ENCODE measurements at places on chromosomes 16 and 17.

- DNase-seq: peak; percentile 61
Measured at GRCh38 chr17:77772461-77772897, 186.0 kb upstream of the TNRC6C start.

DNA sequence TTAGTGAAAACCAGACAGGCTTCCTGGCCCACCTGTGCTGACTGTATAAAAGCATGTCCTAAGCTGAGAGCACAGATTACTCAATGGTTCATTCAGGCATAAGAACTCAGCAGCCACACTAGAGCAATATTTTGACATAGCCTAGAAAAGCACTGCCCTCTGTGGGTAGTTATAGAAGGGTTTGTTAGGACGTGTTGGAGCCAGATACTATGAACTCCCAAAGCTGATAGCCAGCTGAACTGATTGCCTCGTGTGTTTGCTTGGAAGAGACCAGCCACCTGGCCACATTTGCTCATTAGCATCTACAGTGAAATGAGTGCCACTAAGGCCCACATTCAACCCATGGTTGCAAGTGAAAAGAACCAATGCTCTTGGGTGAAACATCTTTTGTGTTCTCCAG is 30.8 kb upstream of the ABCA5 start:
- no peak for DNase-seq

- no peak for DNase-seq
Measured at GRCh38 chr16:349211-349610, 3.3 kb downstream of the AXIN1 start.

DNA sequence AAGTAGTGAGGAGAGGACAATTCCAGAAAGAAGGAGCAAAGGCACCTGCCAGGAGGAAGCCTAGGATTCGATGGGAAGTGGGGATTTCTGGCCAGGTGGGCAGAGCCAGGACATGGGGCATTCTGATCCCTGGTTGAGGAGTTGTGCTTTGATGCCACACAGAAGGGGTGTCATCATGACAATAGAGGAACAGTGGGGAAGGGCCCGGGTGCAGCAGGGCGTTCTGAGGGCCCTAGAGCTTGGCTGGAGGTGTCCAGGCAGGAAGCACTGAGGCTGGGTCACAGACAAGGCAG is 4.3 kb downstream of the EVPLL start:
- no peak for DNase-seq

DNA sequence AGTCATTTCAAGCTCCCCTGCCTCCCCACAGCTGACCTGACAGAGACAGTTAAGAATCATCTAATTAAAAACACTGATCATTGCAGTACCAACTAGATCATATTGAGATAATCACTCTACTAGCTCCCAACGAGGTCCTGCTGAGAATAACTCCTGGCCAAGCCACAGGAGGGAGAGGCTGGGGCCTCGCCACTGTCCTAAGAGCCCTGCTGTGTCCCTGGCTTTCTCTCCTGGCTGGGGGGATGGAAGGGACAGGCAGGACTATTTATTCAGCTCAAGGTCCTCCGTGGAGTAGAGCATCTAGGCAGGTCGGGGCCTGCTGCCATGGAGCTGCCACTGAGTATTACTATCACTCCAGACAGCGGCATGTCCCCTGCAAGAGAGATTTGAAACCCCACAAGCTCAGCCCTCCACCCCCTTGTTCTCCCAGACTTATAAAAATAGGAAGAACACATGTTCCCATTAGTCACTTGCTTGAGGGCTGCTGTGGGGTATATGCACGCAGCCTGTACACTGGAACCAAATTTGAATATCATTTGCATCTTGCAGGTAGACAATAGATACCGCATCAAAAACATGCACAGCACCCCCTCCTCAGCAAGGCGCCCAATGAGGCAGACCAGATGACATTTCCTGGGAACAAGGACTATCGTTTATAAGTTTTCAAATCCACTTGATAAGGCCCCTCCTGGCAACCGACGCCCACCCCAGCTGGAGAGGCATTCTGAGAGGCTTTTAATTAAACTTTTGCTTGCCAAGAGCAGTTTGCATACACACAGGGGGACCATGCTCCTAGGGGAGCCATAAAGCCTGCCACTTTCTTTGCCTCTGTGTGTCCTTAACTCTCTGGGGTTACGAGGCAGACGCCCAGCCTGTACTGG is 385.2 kb upstream of the ZFHX3 start:
- DNase-seq: no peak

DNA sequence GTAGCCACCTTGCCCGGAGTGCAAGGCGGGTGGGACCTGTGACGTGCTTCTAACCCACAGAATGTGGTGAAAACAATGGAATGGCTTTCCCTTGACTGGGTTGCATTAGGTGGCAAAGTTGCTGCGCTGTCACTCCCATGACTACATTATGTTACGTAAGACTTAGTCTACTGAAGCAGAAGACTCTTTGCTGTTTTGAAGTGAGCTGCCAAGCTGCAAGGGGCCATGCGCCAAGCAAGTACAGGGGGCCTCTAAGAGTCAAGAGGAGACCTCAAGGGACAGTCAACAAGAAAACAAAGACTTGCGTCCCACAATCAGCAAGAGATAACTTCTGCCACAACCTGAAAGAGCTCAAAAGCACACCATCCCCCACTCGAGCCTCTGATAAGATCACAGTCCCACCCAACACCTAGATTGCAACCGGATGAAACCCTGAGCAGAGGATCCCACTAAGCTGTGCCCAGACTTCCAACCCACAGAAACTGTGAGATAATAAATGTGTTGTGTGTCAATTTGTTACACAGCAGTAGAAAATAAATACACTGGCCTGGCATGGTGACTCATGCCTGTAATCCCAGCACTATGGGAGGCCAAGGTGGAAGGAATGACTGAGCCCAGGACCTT is 16.5 kb downstream of the ANKRD11 start:
- DNase-seq: no peak

DNA sequence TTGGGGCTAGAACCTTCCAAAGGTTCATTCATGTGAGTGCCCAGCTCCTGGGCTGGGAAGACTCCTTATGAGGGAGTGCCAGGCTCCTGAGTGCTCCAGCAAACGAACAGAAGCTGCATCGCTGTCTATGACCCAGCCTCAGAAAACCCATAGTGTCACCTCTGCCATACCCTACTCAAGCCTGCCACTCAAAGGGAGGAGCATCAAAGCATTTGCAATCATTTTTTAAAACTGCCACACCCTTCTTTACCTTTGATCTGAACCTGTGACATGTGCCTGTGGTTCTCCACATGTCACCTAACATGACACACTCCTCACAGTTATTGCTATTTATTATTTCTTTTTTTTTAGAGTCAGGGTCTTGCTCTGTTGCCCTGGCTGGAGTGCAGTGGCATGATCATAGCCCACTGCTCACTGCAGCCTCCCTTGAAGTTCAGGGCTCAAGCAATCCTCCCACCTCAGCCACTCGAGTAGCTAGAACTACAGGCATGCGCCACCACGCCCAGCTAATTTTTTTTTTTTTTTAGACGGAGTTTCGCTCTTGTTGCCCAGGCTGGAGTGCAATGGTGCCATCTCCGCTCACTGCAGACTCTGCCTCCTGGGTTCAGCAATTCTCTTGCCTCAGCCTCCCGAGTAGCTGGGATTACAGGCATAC is 7.3 kb upstream of the KDM8 start:
- no peak for DNase-seq

DNA sequence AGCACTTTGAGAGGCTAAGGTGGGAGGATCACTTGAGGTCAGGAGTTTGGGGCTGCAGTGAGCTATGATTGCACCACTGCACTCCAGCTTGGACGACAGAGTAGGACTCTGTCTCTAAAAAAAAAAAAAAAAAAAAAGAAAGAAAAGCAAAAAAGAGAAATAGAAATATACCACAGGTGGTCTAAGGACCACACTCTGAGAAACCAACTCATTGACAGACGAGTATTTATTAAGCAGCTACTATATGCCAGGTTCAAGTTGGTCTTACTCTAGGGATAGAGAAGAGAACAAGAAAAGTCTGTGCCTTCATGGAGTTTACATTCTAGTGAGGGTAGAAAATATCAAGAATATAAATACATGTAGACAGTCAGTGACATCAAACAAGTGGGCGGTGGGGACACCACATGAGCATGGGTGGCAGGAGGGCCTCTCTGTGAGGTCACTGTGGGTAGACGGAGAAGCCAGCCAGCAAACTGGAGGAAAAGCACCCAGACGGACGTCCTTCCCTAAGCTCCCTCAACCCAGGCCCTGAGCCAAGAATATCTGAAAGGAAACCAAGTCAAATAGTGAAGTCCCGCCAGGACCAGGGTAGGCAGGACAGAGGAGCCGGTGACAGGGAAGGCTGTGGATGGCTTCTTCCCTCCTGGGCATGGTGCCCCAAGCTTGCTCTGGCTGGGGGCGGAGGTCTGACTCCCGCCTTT is 4.7 kb downstream of the CDIPT start:
- DNase-seq: no peak

DNA sequence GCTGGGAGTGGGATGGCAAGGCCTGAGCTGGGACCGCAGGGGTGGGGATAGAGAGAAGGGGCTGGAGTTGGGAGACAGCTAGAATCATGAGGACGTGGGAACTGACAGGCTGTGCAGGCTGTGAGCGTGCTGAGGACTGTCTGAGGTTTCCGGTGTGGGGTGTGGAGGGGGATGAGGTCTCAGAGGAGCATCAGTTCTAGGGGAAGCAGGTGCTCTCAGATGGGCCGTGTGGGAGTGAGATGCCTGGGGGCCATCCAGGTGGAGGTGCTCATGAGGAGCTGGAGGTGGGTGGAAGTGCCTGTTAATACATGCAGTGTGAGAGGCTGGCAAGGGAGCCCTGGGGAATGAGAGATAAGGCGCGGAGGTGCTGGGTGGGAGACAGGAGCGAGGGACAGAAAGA is 27.2 kb downstream of the HASPIN start:
- peak; percentile 71 for DNase-seq

GRCh38 chr16:2783581-2784357 is 3.6 kb downstream of the PRSS33 start:
- DNase-seq: no peak

DNA sequence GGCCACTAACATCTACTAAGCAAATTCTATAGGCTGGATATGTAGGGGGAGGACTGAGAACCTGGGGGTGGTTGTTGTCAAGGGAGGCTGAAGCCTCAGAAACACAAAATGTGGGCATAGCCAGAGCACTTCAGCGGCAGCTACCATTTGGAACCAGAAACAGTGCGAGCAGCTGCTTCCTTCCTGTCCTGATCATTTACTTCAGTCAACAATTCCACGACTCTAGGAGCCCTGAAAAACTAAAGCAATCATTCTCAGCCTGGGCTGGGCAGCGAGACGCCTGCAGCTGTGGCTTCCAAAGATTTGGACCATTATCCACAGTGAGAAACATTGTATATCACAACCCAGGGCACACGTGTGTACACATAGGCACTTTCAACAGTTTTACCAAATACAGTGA is 93.9 kb upstream of the WSCD1 start:
- no peak for DNase-seq

- no peak for DNase-seq
Measured at GRCh38 chr17:40306395-40306794, 2.6 kb upstream of the RARA start.

GRCh38 chr17:64984851-64985521 is 65.7 kb upstream of the LRRC37A3 start:
- peak; percentile 50 for DNase-seq

GRCh38 chr17:27569884-27570577 is 61.0 kb upstream of the LGALS9 start:
- DNase-seq: no peak

DNA sequence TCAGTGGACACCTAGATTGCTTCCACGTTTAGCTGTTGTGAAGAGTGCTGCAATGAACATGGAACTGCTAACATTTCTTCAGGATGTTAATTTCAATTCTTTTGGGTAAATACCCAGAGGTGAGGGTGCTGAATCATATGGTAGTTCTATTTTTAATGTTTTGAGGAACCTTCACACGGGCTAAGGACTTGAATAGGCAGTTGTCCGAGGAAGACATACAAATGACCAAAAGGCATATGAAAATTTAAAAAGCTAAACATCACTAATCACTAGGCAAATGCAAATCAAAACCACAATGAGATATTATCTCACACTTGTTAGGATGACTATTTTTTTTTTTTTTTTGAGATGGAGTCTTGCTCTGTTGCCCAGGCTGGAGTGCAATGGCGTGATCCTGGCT is 173.3 kb downstream of the PRKCB start:
- no peak for DNase-seq

DNA sequence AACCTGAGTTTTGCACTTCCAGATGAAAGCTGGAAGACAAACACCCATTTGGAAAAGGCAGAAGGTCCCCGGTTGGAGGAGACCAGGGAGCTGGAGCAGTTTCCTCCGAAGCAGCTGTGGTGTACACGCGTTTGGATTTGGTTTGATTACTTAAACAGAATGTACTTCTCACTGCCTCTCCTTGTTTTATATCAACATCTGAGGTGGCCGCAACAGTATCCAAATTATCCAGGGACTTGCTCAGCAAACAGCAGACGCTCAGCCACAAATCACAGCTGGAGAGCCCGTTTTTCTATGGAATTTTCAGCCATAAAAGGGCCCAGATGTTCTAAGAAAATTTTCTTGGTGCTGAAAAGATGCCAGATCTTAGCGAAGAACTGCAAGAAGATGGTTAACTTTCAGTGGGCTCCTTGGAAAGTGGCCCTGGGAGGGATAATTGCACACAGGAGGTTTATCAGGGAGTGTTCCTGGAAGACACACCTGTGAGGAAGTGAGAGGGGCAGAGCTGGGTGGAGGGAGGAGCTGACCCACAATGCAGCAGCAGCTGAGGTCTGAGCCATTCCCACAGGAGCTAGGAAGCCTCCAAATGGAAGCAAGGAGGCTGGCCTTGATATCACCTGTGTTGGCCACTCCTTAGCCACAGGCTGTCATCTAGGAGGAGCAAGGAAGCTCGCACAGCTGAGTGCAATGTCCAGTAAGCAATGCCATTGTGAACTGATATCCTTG is 28.9 kb upstream of the CDH5 start:
- DNase-seq: no peak

GRCh38 chr16:51228097-51228659 is 77.1 kb upstream of the SALL1 start:
- DNase-seq: no peak

Data from T-helper 1 cell (primary cell).